ENCODE measurements at places on chromosomes 5 and 9.

DNA sequence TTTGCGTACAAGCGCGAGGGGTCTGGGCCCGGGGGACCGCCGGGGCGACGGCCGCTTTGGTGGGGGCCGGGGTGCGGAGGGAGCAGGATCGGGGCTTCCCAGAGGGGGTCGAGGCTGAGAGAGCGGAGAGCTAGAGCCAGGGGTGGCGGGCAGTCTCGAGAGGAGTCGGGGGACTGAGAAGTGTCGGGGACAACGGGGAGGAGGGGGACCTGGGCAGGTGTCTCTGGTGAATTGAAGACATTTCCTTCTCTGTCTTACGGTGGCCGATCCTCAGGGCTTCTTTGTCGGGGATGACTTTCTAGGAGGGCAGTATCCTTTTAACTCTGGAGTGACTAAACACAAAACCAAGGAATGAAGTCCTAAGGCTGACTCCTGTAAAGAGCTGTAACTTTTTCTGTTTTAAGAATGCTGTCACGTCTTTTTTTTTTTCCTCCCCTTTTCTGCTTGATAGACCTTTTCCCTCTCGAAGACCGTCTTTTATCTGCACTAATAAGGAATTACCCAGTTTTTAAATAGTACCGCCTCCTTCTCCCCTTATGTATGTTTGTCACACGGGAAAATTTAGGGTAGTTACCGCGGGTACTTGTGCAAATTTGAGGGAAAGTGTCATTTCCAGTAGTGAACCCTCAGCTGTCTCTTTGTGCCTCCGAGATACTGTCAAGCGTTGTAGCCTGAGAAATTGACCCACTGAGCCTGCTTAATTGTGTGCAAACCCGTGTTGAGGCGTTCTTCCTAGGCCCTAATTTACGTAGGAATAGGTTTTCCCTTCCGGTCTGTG lies 822 bp downstream of the DENND4C start:
- H3K4me3 ChIP-seq, result peak overlapping the region; percentile 95
- H3K4me1 ChIP-seq, result peaks cover 9% of the 10 kb centered on the region
- DNase-seq, result no peak
- H3K27me3 ChIP-seq, result no peaks in the 10 kb centered on the region
- no peaks in the 10 kb centered on the region for H3K36me3 ChIP-seq

DNA sequence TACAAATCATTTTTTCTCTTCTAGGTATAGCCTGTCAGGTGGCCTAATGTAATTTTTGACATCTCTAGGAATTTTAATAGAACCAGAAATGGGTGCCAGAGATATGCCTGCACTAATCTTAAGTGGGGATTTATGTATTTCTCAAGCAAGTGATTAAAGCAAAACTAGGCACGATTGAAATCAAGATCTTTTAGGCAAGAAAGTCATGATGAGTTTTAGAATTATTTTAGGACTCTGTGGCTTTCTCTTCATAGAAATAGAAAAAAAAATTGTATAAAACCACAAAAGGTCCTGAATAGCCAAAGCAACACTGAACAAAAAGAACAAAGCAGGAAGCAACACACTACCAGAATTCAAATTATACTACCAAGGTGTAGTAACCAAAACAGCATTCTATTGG lies 952 bp upstream of the AMACR start:
- no peak for DNase-seq
- peak overlapping the region; percentile 71 for H3K4me3 ChIP-seq
- H3K4me1 ChIP-seq, result peaks cover 12% of the 10 kb centered on the region
- peak overlapping the region; percentile 98 for H3K27ac ChIP-seq
- no peaks in the 10 kb centered on the region for H3K27me3 ChIP-seq

- H3K27ac ChIP-seq, result no peak overlapping the region
- H3K27me3 ChIP-seq, result no peaks in the 10 kb centered on the region
- no peak overlapping the region for H3K4me3 ChIP-seq
- no peak for DNase-seq
Observed at GRCh38 chr5:126448720-126449119, 25.5 kb downstream of the GRAMD2B start.

GRCh38 chr5:173396311-173396993 lies 68.2 kb upstream of the STC2 start:
- no peak overlapping the region for H3K4me3 ChIP-seq
- H3K4me1 ChIP-seq, result no peaks in the 10 kb centered on the region
- H3K27ac ChIP-seq, result no peak overlapping the region

- peaks cover 15% of the 10 kb centered on the region for H3K4me1 ChIP-seq
- H3K27ac ChIP-seq, result no peak overlapping the region
- no peak for DNase-seq
- peaks cover 33% of the 10 kb centered on the region for H3K27me3 ChIP-seq
Observed at GRCh38 chr9:121694600-121694999, 43.2 kb downstream of the DAB2IP start.

- no peak for DNase-seq
- H3K4me1 ChIP-seq, result peaks cover 4% of the 10 kb centered on the region
- no peak overlapping the region for H3K27ac ChIP-seq
- H3K4me3 ChIP-seq, result no peak overlapping the region
- no peaks in the 10 kb centered on the region for H3K36me3 ChIP-seq
Observed at GRCh38 chr5:142382186-142382585, 57.4 kb upstream of the SPRY4 start.

DNA sequence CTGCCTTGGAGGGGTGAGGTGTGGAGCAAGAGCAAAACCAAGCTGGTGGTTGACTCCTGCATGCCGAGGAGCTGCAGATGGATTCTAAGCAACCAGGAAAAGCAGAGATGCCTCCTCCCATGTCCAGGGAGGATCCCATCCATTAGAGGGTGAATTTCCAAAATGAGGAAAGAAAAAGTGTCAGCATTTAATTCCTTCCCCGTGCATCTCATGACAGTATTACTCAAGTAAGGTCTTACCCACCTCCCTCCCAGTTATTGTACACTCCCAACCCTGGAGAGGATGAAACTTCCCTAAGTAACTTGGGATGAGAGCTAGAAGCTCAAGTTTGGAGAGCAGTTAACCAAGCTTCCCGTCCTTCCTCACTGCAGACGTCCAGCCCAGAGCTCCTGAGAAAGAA lies 19.9 kb downstream of the C9orf152 start:
- H3K27ac ChIP-seq, result peak overlapping the region; percentile 64
- H3K27me3 ChIP-seq, result no peaks in the 10 kb centered on the region
- DNase-seq, result no peak
- H3K36me3 ChIP-seq, result no peaks in the 10 kb centered on the region

GRCh38 chr5:107074996-107075395 lies 595.7 kb downstream of the EFNA5 start:
- no peaks in the 10 kb centered on the region for H3K4me1 ChIP-seq
- H3K27me3 ChIP-seq, result no peaks in the 10 kb centered on the region
- H3K4me3 ChIP-seq, result no peak overlapping the region
- DNase-seq, result no peak
- H3K27ac ChIP-seq, result no peak overlapping the region

GRCh38 chr5:115409094-115409493 lies 112.6 kb upstream of the CCDC112 start:
- H3K36me3 ChIP-seq, result no peaks in the 10 kb centered on the region
- no peaks in the 10 kb centered on the region for H3K4me1 ChIP-seq
- DNase-seq, result no peak
- no peak overlapping the region for H3K4me3 ChIP-seq
- no peaks in the 10 kb centered on the region for H3K27me3 ChIP-seq

DNA sequence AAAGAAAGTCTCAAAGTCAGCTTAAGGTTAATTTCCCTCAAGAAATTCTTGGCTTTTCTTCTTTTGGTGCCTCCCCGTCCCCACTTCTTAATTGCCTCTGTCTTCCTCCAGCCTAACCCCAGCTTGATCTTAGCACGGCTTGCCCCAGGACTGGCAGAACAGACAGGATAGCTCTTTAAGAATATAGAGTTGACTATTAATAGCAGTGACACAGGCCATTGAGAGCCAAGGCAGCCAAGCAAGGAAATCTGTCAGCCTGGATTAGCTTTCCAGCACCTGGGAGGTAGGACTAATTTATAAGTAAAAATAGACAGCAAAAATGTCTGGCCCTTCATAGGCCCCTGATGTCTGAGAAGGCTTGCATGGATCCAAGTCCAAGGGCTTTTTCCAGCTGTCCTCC lies 384.6 kb upstream of the SLC30A5 start:
- no peaks in the 10 kb centered on the region for H3K27me3 ChIP-seq
- peaks cover 15% of the 10 kb centered on the region for H3K4me1 ChIP-seq
- H3K27ac ChIP-seq, result peak overlapping the region; percentile 23
- H3K36me3 ChIP-seq, result no peaks in the 10 kb centered on the region
- DNase-seq, result no peak

DNA sequence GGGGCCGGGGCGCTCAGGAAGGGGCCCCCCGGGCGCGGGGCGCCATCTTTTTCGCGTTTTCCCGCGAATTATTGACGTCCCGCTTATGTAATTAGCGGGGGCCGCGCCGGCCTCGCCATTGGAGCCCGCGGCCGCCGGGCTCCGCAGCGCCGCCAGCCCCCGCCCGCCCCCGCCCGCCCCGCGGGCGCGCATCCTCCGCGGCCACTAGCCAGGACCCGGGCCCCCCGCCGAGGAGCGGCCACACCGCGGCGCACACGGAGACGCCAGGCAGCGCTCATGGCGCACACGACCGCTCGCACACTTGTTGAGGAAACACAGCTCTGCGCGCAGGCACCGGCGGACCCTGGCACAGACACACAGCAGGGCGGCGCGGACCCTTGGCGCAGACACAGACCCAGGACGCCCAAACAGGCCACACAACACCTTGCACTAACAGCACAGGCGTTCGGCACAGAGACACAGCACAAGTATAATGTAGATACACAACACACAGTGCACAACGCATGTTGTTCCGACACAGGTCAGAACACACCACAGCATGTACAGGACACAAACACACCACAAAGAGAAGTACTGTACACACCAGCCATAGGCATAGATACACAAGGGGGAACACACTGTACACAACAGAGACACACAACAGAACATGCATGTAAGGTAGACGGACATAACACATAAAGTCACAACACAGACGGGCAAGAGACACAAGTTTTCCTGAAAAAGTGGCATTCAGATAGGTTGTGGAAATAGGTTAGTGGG lies 467 bp upstream of the PHF19 start:
- H3K27me3 ChIP-seq, result no peaks in the 10 kb centered on the region
- peaks cover 18% of the 10 kb centered on the region for H3K36me3 ChIP-seq
- peaks cover 2% of the 10 kb centered on the region for H3K4me1 ChIP-seq
- peak overlapping the region; percentile 94 for H3K27ac ChIP-seq
- H3K4me3 ChIP-seq, result peak overlapping the region; percentile 56
- DNase-seq, result no peak

DNA sequence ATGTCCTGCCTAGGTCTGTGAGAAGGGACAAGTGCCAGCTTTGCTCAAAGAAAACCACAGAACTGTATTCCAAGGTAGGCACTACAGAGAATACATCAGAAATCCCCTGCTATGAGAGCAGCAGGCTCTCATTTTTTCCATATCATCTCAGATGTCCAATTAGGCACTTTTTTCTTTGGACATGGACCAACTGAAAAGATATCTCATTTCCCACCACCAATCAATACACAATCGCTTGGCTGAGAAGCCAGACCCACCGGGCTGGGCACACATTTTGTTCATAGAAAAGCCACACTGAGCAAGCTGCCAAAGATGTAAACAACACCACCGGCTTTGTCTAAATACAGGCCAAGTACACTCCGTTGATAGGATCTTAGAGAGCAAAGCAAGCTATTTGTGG lies 25.9 kb downstream of the STOM start:
- H3K27ac ChIP-seq, result peak overlapping the region; percentile 46
- H3K27me3 ChIP-seq, result no peaks in the 10 kb centered on the region
- no peak for DNase-seq
- no peak overlapping the region for H3K4me3 ChIP-seq
- H3K36me3 ChIP-seq, result no peaks in the 10 kb centered on the region

- no peak overlapping the region for H3K27ac ChIP-seq
- peak; percentile 57 for DNase-seq
- no peaks in the 10 kb centered on the region for H3K36me3 ChIP-seq
- H3K4me3 ChIP-seq, result no peak overlapping the region
- H3K27me3 ChIP-seq, result no peaks in the 10 kb centered on the region
Observed at GRCh38 chr5:58235299-58235698, 224.6 kb downstream of the PLK2 start.

DNA sequence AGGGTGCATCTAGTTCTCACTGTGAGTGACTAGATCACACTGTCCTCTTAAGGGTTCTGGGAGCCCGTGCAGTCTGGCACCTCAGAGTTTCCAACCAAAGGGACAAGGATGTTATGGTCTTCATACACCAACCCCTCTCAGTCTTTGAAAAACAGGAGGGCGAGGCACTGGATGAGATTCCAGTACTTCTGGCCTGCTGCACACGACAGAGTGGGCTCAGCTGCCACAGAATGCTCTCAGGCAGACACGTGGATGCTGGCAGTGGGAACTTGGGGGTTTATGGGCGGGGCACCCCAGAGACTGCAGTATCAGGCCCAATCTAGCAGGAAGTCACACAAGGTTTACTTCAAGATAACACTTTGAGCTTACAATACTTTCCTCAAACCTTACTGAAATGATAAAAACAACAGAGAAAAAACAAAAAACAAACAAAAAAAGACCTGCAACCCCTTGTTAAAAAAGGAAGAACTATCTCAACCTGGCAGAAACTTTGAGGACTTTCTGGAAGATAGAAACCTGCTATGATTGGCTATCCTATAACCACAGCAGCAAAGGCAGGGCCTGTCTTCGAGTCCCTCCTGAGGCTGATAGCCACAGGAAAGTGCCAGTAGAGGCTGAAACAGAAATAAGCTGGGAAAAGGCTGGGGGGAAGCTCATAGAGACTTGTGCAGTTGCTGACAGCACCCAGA lies 28.3 kb upstream of the TGFBR1 start:
- DNase-seq, result no peak
- no peaks in the 10 kb centered on the region for H3K27me3 ChIP-seq
- H3K4me3 ChIP-seq, result no peak overlapping the region
- no peaks in the 10 kb centered on the region for H3K36me3 ChIP-seq
- H3K27ac ChIP-seq, result peak overlapping the region; percentile 50

Data from left lung (tissue), 14 donors.